ENCODE measurements at places on chromosomes 5 and 9.

DNA sequence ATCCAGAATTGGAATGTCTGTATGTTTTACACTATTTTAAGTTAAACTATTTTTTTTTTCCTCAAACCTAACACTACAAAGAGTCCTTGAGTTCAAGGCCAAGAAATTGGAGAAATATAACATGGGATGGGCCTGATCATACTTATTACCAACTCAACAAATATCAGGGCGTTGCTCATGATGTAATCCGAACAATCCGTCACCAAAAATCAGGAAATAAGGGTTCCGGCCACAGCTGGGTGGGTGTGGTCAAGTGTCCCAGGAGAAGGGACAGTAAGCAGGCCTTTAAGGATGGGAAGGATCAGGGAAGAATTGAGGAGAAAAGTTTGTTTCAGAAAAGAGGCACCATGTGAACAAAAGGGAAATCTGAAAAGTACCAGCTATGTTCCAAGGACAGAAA, 29.8 kb downstream of the MED27 start:
- DNase-seq: no peak

DNA sequence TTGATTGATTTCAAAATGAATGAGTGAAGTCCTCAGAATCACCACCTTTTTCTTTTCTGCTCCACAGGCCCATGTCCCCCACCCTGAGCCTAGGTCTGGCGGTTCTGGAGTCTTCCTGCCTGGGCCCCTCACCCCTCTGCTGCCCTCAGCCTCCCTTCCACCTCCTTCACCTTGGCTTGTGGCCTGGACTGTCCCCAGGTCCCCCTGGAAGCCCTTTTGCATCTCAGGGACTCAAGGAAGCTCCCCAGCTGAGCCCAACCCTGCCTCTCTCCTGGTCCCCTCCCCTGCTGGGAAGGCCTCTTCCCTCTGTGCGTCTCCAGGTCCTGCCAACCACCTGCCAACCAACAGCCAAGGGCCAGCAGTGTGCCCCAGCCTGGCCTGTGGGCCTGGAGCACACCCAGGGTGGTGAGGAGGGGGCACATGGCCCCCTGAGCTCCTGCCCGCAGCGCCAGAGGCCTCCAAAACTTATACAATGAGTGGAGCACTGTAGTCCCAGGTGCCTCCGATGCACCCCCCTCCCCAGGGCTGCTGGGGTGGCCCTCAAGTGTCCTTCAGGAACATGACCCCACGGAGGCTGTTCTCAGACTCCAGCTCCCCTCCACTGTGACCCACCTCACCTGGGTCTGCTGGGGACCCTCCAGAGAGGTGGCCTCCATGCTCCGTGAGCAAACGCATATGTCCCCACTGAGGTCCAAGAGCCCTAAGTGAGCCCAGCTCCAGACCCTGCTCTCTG, 20.3 kb downstream of the GLT6D1 start:
- DNase-seq: no peak

DNA sequence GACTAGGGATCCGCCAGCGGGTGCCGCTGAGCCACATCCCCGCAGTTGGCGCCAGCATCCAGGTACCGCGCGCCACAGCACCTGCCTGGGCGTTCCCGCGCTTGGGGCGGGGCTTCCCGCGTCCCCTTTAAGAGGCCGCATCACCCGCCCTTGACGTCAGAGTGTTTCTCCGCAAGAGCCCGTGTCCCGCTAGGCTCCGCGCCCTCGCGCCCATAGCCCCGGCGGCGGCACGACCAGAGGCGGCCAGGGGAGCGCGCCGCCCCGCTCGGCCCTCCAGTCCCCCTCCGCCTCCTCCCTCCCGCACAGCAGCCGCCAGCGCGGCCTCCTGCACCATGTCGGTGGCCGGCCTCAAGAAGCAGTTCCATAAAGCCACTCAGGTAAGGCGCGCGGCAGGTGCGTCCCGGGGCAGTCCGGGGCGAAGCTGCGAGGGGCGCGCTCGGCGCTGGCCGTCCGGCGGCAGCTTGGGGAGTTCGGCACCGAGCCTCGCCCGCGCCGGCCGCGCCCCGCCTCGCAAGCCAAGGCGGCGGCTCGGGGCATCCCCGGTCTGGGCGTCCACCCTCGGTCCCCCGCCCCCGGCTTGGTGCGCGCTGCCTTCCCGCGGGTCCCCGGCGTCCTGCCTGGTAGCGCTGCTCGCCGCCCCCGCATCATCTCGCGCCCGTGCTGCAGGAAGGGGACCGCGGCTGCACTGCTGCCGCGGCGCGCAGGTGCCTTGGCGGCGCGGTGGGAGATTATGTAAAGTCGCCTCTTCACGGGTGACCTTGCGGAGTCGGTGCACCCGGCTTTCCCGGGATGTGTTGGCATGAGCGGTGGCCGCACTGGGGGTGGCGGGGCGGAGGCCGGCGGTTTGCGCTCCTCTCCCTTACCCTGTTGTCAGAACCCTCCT, at the start of gene SH3GL2:
SH3GL2 (plus strand) TSS at position 156 of the 883 bp plus-strand sequence.
- no peak for DNase-seq

DNA sequence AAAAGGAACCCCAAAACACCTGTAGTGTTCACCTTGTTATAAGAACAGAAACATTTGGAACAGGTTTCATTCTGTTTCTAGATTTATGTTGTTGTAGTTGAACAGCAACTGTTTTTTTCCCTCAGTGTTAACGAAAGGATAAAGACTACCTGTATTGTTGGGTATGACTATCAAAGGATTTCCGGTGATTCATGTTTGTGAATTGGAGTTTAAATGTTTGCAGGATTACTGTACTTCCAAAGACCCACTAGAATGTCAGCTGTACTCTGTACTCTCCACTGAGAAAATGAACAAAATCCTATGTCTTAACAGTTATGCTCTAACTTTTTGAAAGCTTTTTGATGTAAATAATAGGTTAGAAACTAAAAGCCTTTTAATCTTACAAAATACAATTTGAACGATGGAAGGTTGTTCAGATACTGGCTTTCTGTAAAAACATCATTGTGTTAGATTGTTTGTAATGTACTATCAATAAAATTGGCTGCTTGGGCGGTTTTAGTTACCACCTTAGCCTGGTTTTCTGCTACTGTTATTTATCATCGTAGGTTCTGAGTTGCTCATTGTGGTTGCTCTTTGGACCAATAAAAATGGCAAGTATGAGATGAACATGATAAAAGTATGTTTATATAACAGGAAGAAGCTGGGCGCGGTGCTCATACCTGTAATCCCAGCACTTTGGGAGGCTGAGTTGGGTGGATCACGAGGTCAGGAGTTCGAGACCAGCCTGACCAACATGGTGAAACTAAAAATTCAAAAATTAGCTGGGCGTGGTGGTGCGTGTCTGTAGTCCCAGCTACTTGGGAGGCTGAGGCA, 44.1 kb downstream of the DCP2 start:
- DNase-seq: peak; percentile 37

GRCh38 chr9:86991077-86991476, 43.8 kb upstream of the GAS1 start:
- DNase-seq: no peak
